ENCODE measurements at places on chromosomes 7 and 10.

- no peak for DNase-seq
These were observed 9.2 kb downstream of the ZCCHC24 start for GRCh38 chr10:79436066-79436849.

DNA sequence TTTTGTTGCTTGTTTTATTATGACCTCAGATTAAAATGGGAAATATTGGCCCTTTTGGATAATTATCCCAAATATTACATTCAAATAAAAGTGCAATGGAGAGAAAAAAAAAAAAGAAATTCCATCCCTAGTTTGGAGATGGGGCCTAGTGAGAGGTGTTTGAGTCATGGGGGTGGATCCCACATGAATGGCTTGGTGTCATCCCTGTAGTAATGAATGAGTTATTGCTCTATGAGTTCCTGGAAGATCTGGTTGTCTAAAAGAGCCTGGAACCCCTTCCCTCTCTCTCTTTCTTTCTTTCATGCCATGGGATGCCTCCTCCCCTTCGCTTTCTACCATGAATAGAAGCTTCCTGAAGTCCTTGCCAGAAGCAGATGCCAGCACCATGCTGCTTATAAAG is 44.3 kb downstream of the MSRB2 start:
- no peak for DNase-seq

DNA sequence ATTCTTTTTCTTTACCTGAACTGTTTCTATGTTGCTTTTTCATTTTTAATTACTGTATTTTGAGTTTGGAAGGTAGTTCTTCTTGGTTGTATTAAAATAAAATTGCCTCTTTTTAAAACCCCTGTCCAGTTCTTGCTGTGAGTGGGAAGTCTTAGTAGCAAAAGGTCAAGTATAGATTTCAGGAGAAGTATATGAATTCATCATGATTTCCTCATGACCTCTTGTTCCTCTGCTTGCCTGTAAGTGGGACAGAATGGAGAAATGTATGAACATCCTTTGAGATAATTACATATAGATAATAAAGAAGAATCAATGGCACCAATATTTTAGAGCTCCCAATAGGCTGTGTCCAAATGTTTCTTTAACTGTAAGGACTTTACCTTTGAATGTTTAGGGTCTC is 126.2 kb downstream of the LRRC4 start:
- no peak for DNase-seq

GRCh38 chr7:29609162-29610037 is 45.8 kb downstream of the PRR15 start:
- DNase-seq: no peak

DNA sequence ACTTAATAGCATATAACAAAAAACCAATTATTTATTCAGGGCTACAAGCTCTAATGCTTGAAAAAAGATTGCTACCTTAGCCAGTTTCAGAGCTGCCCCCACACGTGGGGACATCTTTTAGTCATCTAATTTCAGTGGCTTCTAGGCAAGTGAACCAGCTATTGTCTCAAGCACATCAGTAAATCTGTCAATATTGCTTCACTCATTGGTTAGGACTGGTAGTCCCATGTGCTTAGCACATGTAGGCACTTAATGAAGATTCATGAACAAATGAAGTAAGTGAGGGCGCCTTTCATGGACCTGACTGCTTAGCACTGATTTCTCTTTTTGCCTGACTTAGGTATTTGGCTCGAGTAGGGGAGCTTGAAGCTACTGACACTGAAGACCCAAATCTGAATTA is 19.6 kb downstream of the ENTPD7 start:
- no peak for DNase-seq

- DNase-seq: peak; percentile 58
These were observed 24.2 kb downstream of the TRIL start for GRCh38 chr7:28933846-28934320.

DNA sequence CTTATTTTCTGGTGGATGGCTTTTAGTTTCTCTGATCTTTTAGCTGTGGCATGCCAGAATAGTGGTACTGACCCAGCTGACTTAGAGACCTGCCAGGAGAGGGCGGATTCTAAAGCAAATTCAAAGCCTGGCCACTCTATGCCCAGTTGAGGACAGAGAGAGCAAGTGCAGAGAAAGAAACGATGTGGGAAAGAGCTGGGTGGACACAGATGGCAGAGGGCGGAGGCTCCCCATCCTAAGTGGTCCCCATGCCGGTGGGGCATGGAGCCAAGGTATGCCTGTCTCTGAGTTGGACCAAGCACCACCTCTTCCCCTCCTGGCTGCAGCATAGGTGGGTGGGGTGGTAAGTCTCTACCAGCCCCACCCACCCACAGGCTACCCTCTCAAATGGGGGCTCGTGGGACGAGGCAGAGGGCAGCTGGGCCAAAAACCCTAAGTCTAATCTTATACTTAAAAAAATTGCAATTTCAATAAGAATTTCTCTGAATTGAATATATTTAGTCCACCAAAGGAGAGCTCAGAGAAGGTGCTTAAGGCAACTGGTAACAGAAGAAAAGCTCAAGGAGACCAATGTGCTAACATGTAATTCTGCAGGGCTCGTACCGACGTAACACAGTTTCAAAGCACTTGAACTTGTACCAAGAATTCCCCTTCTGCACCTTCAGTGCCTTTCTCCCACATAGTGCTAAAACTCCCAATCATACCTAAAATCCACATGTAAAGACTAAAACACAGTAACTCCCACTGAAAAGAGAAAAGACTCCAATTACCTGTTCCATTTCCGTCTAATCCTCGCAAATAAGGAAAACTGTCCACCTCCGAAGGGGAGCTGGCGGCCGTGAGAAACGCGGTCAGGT is 85.7 kb upstream of the NMT2 start:
- DNase-seq: no peak

GRCh38 chr7:1729773-1730172 is 59.7 kb downstream of the ELFN1 start:
- no peak for DNase-seq

DNA sequence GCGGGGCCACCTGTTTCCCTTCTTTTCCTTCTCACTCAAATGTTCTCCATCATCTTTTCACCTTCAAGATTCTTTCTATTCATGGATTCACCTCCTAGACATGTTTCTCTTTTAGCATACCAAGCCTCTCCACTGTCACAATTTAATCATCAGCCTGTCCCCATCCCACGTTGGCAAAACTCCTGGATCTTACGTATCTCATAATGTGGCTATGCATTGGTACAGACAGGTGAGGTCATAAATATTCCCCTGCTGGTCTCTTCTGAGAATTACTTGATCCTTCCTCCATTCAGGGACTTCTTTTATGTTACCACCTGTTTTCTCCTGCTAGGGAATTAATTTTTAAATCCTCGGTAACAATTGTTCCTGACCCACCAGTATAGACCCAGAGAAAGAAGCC is 262.6 kb upstream of the NEBL start:
- DNase-seq: no peak

GRCh38 chr7:102103027-102103372 is 183.7 kb upstream of the SH2B2 start:
- DNase-seq: no peak

DNA sequence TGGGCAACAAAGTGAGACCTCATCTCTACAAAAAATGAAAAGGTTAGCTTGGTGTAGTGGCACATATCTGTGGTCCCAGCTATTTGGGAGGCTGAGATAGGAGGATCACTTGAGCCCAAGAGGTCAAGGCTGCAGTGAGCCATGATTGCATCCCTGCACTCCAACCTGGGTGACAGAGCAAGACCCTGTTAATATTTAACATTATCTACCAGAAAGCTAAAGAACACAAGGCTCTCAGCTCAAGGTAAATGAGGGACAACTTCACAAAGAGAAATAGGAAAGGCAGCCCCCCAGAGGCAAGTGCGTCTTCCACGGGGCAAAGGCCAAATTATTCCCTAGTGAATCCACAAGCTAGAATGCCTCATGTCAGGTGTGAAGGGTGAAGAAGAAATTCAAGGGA is 109.6 kb upstream of the PFKP start:
- no peak for DNase-seq

GRCh38 chr10:5711642-5712041 is 27.0 kb downstream of the TASOR2 start:
- DNase-seq: no peak

GRCh38 chr10:26840938-26841732 is 19.6 kb downstream of the ABI1 start:
- DNase-seq: no peak

DNA sequence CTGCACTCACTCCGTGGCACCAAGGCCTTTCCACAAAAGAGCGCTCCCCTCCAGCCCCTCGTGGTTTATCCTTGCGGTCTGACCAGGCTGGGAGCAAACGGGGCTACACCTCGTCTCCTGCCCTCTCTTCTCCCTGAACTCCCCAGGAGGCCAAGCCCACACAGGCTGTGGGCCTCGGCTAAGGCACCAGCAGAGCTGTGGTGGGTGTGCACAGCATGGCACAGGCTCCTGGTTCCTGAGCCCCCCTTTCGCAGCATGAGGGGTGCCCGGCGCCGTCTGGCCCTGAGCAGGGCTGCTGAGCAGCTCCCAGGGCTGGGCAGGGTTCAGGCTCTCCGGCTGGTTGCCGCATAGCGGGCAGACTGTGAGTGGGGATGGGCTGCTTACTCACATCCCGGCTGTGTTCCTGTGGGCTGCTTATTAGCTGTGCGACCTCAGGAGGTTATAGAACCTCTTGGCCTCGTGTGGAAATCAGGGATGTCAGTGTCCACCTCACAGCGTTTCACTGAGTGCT is 90.4 kb downstream of the ZMIZ1 start:
- DNase-seq: peak; percentile 61

DNA sequence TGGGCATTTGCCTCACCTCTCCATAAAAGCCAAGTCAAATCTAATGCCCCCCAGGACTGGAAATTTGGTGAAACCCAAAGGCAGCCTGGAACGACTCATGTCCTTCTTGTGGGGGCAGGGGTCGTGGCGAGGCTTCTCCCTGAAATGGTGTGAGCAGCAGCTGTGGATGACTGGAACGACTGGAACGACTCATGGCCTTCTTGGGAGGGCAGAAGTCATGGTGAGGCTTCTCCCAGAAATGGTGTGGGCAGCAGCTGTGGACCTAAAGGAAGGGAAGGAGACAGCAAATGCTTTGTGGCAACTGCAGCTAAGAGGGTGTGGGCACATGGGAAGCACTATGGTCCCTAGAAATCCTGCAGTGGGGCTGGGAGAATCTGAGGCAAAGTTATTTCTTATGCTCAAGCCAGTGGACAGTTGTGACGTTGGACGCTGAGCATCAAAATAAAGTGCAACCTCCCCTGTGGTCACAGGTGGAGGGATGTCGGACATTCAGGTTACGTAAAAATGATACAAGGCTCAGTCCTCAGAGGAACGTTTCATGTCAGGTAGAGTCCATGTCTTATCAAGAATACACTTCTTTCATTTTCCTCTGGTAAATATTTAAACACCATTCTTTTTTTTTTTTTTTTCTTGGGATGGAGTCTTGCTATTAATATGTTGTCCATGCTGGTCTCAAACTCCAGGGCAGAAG is 107.0 kb upstream of the KIF5B start:
- DNase-seq: no peak

DNA sequence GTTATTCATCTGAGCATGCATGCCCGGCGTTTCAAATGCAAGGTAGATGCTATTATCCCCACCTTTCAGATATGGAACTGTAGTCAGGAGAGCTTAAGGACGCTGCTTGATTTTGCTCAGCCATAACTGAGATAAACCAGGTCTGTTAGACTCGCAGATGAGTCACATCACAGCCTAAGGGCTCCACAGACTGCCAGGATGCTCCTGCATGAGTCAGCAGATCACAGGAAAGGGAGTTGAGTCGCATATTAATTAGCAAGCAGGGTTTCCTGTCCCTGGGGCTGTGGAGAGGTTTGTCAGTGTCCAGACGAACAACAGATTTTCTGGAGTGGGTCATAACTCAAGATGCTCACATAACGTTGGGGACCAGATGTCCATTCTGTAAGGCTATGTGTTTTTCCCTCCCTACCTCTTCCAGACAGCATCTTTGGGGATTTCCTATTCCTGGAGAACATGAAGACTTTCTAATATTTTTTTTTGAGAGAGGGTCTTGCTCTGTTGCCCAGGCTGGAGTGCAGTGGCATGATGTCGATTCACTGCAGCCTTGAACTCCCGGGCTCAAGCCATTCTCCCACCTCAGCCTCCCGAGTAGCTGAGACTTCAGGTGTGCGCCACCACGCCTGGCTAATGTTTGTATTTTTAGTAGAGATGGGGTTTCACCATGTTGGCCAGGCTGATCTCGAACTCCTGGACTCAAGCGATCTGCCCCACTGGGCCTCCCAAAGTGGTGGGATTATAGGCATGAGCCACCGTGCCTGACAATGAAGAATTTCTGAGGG is 36.7 kb downstream of the PFKFB3 start:
- peak; percentile 96 for DNase-seq

- DNase-seq: peak; percentile 59
These were observed 81.0 kb upstream of the CACUL1 start for GRCh38 chr10:118835682-118836326.
